ENCODE measurements at places on chromosomes 6 and 20.

DNA sequence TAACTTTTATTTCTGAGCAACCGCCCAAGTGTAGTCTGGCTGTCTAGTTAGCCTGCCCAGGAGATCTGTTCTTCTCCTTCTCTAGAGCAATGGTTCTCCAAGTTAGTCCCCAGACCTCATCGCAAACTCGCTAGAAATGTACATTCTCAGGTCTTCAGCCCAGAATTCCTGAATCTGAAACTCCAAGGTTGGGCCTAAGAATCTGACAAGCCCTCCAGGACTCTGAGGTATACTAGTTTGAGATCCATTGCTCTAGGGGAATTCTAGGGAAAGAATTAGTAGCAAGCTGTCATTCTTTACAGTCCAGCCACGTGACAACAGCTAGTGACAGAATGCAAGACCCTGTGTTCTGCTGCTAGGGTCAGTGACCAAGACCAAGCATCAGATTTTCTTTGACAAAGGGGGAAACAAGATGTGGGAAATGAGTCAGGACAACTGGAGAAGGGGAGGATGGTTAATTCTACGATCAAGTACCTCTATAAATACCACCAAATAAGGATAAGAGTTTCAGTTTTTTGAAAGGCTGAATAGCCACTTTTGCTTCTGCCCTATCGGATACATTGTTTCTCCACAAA is 5.8 kb downstream of the UBE2V1 start:
- DNase-seq = no peak

GRCh38 chr20:9926476-9926875 is 87.6 kb upstream of the PAK5 start:
- DNase-seq = no peak

GRCh38 chr20:60086821-60087562 is 128.8 kb downstream of the CDH26 start:
- no peak for DNase-seq

GRCh38 chr20:36107881-36108280 is 46.7 kb upstream of the EPB41L1 start:
- no peak for DNase-seq

DNA sequence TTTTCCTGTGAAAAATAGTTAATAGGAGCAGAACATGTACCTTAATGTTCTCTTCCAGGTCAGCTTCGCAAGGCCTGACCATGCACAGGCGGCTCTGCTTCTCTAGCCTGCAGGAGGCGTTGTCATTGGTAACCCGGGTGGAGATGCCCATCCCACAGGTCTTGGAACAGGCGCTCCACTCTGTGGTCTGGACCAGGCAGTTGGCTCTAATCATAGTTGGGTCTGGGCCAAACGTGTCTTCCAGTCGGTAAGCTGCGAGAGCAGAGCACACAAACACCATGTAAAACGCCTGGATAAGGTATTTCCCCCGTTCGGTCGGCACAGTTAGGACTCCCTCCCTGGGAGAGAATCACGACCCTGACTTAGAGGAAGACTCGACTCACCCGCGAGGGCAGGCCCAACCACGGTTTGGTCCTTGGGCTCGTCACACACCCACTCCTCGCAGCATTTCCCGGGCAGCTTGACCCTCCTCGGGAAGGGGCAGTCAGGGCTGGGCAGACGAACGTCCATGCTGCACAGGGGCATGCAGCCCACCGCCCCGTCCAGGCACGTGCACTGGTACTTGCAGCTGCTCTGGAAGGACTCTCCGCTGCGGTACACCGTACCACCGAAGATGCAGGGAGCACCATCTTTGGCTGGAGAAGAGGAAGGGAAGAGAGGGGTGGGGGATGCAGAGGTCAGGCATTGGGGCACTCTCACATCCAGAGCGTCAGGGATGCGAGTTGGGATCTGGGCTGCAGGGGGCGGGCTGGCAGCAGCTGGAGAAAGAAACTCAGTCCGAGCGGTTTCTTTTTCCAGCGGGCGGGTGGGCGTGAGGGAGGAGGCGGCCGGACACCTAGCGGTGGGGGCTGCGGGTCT is 1.0 kb downstream of the CCN2 start:
- no peak for DNase-seq

- DNase-seq = no peak
Observed at GRCh38 chr20:20188647-20189046, 136.3 kb downstream of the CFAP61 start.

GRCh38 chr6:167577891-167578361 is 248.8 kb upstream of the AFDN start:
- DNase-seq = no peak

DNA sequence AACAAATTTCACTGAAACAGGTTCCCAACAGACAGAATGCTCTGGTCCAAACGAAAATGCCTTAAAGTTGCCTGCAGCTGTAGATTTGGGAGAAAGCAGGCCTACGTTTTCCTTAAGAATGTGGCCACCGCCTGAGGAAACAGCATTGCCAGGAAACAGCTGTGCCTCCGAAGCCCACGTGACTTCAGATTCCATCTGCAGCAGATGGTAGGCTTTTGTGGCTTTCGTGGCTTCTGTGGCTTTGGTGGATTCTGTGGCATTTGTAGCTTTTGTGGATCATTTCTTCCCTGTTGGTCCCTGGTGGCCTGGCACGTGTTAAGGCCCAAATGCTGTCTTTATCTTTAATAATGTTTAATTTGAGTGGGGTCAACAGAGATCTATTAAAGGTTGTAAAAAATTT is 222.9 kb downstream of the TTLL2 start:
- no peak for DNase-seq

GRCh38 chr6:63806573-63806913 is 170.9 kb downstream of the PHF3 start:
- no peak for DNase-seq

- DNase-seq = no peak
Observed at GRCh38 chr6:157434349-157435033, 53.5 kb downstream of the ZDHHC14 start.

Measured in activated CD8-positive, alpha-beta memory T cell treated with anti-CD3 and anti-CD28 coated beads for 1 hour (primary cell).